Bone marrow (tissue), 2 donors: ENCODE measurements at places on chromosomes 13 and 19.

GRCh38 chr13:32048816-32049215, 17.2 kb downstream of the FRY start:
- DNase-seq = no peak

- DNase-seq = no peak
These were observed 38.7 kb downstream of the RNF6 start for GRCh38 chr13:26183416-26183815.

DNA sequence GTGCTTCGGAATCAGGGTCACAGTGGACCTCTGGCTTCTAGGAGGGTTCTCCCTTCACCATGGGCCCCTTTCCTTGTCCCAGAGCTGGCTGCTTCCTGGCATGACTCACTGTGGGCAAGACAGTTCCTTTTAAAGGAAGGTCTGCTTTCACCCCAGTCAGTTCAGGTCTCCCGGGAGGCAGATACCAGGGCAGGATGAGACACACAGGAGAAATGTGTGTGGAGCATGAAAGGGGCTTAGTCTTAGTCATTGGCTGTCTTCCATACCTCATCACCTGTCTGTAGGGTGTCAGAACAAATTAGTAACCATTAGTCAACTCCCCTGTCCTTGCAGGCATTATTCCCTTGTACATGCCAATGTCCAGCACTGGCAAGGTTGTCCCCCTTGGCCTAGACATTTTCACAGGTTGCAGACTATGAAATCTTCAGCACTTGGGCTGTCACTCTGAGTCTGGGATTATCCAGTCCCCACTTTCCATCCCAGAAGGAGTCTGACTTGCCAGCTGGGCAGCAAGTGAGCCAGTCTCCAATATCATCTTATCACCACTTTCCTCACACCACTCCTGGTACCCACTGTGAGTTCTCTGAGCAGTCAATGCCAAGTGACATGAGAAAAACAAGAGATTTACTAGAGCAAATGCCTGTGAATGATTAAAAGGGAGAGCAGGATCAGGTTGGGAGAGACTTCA, 76.8 kb upstream of the MEDAG start:
- no peak for DNase-seq

- DNase-seq = no peak
These were observed 24.8 kb upstream of the PLA2G4C start for GRCh38 chr19:48135411-48135810.

GRCh38 chr19:13995878-13996765, 10.0 kb downstream of the RFX1 start:
- DNase-seq = no peak

DNA sequence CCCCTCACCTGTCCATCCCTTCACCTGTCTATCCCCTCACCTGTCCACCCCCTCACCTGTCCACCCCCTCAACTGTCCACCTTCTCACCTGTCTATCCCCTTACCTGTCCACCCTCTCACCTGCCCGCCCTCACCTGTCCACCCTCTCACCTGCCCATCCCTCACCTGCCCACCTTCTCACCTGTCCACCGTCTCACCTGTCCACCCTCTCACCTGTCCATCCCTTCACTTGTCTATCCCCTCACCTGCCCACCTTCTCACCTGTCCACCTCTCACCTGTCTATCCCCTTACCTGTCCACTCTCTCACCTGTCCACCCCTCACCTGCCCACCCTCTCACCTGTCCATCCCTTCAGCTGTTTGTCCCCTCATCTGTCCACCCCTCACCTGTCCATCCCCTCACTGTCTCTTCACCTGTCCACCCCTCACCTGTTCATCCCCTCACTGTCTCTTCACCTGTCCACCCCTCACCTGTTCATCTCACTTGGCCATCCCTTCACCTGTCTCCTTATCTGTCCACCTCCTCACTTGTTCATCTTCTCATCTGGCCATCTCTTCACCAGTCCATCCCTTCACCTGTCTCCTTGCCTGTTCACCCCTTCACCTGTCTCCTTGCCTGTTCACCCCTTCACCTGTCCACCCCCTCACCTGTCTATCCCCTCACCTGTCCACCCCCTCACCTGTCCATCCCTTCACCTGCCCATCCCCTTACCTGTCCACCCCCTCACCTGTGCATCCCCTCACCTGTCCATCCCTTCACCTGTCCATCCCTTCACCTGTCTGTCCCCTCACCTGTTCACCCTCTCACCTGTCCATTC, 12.7 kb upstream of the KANK2 start:
- no peak for DNase-seq

- no peak for DNase-seq
These were observed 3.0 kb downstream of the GADD45GIP1 start for GRCh38 chr19:12953799-12954611.

DNA sequence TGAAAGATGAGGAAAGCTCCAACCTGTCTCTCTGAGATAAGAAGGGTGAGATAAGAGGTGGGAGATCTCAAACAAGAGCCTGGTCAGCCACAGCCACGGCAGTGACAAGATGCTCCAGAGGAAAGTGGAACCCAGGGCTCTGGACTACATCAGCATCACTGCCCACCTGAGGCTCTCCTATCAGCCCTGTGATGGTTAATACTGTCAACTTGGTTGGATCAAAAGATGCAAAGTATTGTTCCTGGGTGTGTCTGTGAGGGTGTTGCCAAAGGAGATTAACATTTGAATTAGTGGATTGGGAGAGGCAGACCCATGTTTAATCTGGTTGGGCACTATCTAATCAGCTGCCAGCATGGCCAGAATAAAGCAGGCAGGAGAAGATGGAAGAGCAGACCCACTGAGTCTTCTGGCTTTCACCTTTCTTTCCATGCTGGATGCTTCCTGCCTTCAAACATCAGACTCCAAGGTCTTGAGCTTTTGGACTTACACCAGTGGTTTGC, 476.6 kb upstream of the NBEA start:
- no peak for DNase-seq

- no peak for DNase-seq
These were observed 11.5 kb downstream of the PLPPR3 start for GRCh38 chr19:810077-810855.

GRCh38 chr13:24683351-24683750, 3.1 kb downstream of the ATP12A start:
- no peak for DNase-seq
